ENCODE measurements at places on chromosomes 6 and 20.

DNA sequence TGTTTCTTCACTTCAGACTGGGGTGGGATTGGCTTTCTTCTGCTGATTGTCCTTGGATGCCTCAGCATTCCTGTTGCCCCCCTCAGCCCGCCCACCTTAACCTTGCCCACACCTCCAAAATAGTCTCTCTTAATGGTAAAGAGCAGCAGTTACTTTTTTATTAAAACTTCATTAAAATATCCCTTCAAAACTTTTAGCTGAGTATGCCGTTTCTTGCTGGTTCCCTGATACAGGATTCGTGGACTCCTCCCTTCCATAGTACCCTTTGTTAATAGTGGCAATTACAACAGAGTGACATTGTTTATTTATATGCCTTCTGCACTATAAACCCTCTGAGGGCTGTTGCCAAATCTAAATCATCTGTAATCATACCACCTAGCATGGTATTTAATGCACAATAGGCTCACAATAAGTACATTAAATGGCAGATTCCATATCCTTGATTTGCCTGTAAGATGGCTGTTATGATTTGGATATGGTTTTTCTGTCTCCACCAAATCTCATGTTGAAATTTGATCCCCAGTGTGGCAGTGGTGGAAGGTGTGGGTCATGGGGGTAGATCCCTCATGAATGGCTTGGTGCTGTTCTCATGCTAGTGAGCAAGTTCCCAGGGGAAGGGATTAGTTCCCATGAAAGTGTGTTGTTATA is 3.5 kb upstream of the MOCS1 start:
- DNase-seq: no peak

DNA sequence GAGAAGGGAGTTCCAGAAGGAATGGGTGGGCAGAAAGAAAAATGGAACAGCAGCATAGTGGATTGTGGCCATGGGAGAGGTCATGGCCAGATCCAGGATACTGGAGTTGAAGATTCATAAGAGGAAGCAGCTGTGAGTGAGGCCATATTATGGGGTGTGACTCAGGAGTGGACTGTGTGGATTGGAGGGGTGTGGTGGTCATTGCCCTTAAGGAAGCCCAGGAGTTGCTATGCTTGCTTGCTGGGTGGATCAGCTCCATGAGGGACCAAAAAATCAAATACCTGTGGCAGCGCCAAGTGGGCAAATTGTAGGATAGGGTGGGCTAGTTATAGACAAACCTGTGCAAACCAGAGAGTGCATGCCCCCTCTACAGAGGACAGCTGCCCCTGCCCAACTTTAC is 18.3 kb downstream of the LRRC1 start:
- no peak for DNase-seq

GRCh38 chr6:89553431-89553830 is 85.1 kb downstream of the LYRM2 start:
- no peak for DNase-seq

- DNase-seq: peak; percentile 79
Observed at GRCh38 chr6:100366419-100366818, 98.3 kb downstream of the SIM1 start.

DNA sequence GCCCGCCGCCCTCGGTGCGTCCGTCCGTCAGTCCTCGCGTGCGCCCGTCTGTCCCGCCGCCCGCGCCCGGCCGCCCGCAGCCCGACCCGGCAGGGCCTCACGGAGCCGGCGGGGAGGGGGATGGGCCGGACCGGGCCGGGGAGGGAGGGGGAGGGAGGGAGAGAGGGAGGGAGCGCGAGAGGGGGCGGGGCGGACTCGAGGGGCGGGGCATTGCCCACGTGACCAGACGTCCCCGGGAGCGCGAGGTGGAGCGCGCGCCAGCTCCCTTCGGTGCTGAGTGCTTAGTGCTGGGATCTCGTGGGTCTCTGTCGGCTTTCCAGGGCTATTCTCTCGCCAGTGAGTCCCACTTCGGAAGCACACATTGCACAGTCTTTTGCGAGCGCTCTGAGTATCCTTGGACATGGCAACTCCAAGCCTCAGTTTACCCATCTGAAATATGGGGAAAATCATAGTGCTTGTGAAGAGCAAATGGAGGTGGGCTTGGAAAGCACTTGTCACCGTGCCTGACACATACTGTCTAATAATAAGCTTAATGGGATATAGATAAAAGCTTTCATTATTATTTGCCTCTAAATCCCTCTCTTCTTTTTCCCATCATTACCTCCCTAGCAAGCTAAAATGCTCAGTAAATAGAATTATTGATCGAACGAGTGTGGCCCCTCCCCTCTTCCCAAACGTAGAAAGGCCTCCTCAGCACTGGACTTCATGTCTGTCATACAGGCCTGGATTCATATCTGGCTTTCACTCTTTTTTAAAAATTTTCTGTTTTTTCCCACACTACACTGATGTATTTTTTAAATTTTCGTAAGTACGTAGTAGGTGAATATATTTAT is at the start of gene NCOA6:
Gene NCOA6 (minus strand): TSS at position 122 of the 833 bp plus-strand sequence. CDS start 43,296 bp downstream, outside the sequence.
- no peak for DNase-seq

DNA sequence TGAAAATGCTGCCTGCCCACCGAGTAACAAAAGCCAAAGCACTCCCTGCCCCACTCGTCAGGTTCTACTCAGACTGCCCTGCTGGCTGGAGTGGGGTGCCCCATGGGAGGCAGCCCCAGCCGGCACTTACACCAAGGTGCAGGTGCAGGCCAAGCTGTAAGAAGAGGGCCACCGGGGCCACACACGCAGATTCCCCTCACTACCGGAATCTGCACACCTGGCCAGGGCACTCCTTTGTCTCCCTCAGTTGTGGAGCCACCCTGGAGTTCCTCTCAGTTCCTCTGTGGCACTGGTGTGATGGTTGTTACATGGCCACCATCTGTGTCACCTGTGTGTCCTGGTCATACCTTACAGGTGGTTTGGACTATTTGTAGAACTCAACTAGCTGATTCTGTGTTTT is 112.4 kb downstream of the FOXO3 start:
- no peak for DNase-seq

- DNase-seq: no peak
Observed at GRCh38 chr6:84253380-84253779, 25.9 kb upstream of the CEP162 start.

- no peak for DNase-seq
Observed at GRCh38 chr20:32680544-32681174, 6.9 kb upstream of the C20orf203 start.

- no peak for DNase-seq
Observed at GRCh38 chr6:42509765-42510164, 54.1 kb upstream of the UBR2 start.

GRCh38 chr20:11445891-11446290 is 471.8 kb upstream of the BTBD3 start:
- no peak for DNase-seq

- no peak for DNase-seq
Observed at GRCh38 chr6:116017546-116018295, 43.0 kb downstream of the FRK start.

GRCh38 chr6:13485923-13486562 is 1.4 kb downstream of the GFOD1 start:
- DNase-seq: no peak

DNA sequence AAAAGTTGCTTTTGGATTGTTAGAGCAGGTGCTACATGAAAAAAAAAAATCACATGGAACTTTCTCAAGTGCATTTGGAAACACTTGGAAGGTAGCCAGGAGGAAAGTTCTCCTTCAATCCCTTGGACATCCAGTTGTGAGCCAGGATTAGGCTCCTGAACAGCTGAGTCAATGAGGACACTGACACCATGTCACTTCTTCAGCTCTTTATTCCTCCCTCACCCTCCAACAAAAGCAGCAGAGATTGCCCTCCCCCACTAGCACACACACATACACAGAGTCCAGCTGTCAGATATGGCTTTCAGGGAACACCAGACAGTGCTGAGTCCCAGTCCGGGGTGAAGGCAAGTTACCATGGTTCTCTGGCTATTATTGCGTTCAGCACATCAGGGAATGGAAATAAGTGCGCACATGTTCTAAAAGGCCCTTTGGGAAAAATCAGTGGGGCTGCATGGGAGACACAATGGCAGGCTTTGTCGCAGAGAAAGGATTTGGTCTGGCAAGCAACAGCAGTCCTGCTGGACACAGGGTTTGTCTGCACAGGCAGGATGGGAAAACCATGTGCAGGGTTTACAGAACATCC is 124.7 kb upstream of the MARCKS start:
- DNase-seq: no peak
